Mesenteric fat pad (tissue), 1 donor: ENCODE measurements at places on chromosomes 11 and 22. TPM values are rescaled to one million over a fixed set of nuclear protein-coding genes. Genes with fewer than 3 reads are reported as not detected.

The TRIM3 gene
- total RNA-seq: 20.5 TPM

The SMTN gene
- total RNA-seq: 78.5 TPM

The MMP10 gene
- not detected for total RNA-seq

The NPAS4 gene
- not detected for total RNA-seq

The C1QTNF6 gene
- total RNA-seq: 1.3 TPM

The OSM gene
- total RNA-seq: 8.0 TPM

The UBQLNL gene
- 0.19 TPM for total RNA-seq

The LARGE2 gene
- not detected for total RNA-seq

GRCh38 chr22:49943771-49944398, 16.7 kb upstream of the PIM3 start:
- no peak for DNase-seq

DNA sequence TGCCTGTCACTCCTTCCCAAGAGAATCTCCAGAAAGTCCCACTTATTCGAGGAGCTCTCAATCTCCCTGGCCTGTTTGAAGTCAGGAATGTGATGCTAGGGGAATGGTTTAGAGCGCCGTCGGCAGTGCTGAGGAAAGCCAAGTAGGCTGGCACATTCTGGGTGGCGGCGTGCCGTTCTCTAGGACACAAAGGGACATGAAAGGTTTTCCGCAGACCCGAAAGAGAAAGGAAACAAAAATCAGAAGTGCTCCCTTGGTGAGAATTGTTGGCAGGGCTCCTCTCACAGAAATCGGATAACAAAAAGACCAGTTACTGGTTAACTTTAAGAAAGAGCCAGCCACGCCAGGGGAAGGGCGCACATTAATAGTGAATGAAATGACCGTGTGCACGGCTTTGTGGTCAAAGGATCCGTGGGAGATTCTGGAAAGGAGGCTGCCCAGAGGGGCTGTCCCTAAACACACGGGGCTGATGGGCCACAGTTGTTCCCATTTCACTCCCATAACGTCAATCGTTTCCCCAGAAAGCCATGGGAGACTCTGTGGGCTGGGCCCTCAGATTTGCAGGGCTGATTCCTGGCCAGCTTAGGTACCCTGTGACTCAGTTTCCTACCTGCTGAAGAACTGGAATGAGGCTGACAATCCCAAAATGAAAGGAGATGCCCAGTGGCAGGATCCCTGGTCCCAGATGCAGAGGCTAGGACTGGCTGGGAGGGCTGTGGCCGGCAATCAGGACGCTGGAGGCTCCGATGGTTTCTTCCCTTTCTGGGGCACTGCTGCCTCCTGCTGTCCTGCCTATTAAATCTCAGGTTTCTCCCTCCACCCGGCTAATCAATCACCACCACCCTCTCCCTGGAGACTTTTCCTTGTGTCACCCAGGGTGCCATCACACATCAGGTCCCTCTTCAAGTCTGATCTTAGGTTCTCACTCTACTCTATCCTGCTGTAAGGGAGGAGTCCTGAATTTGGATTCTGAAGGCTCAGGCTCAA, 82.3 kb downstream of the RCN1 start:
- no peak for DNase-seq

GRCh38 chr11:132057266-132057665, 686.9 kb downstream of the NTM start:
- DNase-seq: no peak

DNA sequence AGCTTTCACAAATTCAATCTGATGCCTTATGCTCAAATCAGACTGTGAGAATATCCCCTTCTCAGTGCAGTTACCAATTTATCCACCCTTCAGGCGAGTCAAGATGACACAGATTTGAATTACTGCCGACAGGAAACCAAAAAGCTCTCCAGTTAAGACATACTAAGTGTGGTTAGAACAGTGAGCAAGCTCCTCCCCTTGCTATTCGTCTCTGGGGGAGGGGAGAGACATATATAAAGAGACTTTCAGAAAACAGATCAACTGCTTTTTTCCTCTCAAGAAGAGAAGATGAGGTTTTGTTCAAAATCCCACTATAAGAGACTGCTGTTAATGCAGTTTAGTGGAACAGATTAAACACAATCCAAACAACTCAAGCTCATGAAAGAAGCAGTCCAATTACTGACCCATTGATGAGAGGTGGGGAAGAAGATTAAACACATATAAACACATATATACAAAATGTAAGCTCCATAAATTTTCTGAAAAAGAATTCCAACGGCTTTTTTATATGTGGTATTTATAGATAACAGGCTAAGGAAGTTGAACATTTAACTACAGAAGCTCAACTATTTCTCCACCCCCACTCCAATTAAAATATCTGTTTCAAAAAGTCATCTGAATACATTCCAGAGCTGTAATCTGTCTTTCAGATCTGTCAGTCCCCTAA, 102.7 kb downstream of the MRTFA start:
- DNase-seq: no peak

- DNase-seq: peak; percentile 97
Observed at GRCh38 chr22:35380537-35381423, at the start of gene HMOX1. TSS of gene HMOX1 (plus strand) at chr22:35381096. CDS start at chr22:35381174, 78 bp downstream.

- DNase-seq: no peak
Observed at GRCh38 chr11:119889111-119889510, 160.1 kb upstream of the NECTIN1 start.

- DNase-seq: no peak
Observed at GRCh38 chr11:69949327-69949726, 128.8 kb upstream of the ANO1 start.

DNA sequence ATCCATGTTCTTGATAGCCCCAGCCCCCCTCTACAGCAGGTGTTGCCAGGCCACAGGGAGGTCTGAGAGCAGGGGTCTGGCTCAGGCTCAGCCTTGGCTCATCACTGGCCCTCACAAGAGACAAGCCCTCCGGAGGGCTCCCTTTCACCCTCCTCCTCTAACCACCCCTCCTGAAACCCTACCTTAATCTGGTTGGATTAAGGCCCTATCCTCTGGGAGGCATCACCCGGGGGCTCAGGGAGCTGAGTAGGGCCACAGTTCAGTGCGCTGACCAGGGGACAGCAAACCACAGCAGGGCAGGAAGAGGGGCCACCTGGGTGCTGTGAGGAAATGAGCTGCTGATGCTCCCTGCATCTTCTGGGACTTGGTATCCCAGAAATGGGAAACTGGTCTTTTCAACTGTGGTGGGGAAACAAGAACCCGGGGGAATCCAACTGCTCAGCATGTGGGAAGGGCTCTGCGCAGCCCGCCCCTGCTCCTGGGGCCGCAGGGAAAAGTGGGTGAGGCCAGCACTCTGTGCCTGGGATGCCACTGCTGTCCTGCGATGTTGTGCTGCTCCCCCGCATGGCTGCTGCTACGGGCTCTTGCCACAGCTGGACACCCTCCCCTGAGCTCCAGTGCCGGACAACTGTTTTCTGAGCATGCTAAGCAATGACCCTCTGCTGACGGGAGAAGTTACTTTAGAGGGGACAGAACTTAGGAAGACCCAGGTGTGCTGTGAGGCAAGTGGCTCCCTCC, 17.5 kb downstream of the ADORA2A start:
- DNase-seq: no peak

DNA sequence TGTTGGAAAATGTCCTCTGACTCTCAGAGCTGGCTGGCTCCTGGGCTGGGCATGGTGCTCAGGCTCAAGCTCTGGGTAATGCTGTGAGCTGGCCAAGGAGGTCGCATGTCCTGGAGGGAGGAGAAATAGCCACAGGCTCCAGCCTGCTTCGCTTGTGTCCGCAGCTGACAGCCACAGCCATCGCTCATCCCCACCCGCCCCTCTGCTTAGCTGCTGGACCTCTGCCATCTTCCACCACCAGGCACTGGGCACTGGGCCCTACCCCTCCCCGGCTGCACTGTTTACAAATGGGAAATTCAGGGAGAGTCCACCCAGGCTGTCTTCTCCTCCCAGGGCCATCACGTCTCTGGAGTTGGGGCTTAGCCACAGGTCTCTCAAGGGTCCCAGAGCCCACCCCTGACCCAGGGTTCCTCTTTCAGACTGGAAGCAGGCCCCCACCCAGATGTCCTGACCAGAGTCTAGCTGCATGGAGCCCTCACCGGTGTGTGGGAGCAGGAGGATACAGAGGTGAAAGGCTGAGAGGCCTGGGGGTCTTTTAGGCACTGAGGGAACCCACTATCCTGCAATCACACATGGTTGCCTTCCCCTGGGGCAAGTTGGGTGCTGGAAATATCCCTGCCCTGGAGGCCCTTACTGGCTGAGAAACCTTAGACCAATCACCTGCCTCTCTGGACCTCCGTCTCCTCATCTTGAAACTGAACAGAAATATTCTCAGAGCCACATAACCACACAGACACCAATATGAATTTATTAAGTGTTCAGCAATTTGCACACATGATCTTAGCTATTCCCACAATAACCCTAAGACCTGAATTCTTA, 62.7 kb downstream of the CD82 start:
- peak; percentile 88 for DNase-seq

DNA sequence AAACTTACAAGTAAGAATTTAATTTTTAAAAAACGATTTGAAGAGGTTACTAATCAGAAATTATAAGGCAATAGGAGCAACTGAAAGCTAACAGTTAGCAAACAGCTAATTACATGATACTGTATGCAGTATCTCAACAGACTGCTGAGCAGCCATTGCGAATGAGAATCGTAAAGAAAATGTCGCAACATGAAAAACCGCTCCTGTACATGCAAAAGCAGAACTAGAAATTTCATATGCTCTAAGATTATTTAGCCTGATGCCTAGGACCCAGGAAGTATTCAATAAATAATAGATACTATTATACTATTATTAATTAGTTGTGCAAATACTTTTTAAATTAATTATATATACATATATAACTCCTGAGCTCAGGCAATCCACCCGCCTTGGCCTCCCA, 48.7 kb upstream of the EP300 start:
- DNase-seq: no peak

- no peak for DNase-seq
Observed at GRCh38 chr11:134060316-134060715, 8.6 kb upstream of the JAM3 start.

DNA sequence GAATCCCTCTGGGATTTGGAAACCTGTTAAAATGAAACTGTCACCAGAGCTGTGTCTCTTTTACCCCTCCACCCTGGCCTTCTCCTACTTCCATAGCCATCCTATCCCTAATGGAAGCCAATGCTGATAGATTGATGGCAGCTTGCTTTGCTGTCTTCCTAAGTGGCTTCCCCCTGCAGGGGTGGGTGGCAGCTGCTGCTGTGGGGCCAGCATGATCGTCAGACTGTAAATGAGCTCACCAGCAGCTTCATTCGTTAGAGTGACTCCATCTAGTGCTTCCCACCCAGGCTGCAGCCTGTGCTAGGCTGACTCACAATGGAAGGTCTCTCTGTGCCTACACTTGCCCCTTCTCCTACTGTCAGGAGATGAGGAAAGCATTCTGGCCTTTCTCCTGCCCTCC, 311.0 kb downstream of the BUD13 start:
- DNase-seq: no peak

DNA sequence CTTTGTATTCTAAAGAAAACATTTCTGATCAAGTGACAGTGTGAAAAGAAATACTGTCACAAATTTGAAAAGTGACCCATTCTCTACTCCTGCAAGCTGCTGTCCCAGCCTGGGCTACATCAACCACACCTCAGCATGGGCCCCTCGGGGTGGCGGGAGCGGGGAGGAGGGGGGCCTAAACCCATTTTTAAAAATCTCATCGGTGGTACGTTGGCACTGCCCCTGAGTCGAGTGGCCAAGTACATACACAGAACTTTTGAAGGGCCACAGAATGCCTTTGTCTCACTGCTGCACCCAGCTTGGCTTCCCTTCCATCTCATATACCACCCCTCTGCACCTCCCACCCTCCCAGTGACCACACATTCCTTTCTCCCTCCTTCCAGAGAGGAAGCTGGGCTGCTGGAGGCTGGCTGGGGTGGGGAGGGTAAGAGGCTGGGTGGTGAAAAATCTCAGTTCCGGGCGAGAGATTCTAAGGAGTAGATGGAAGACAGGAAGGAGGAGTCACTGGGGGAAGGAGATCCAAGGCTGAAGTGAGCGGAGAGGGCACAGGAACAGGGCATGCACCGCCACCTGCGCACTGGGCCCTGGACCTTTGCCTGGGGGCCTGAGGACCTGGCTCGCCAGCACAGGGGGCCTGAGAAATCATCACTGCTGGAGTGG, 21.1 kb downstream of the FXYD6 start:
- DNase-seq: peak; percentile 69

- DNase-seq: no peak
Observed at GRCh38 chr22:39299829-39300178, 19.6 kb downstream of the RPL3 start.

- no peak for DNase-seq
Observed at GRCh38 chr11:10978198-10978597, 120.3 kb upstream of the ZBED5 start.
